Activated naive CD8-positive, alpha-beta T cell treated with anti-CD3 and anti-CD28 coated beads for 36 hours (primary cell): ENCODE measurements at places on chromosomes 16 and 17. TPM values are rescaled to one million over a fixed set of nuclear protein-coding genes. Genes with fewer than 3 reads are reported as not detected.

DNA sequence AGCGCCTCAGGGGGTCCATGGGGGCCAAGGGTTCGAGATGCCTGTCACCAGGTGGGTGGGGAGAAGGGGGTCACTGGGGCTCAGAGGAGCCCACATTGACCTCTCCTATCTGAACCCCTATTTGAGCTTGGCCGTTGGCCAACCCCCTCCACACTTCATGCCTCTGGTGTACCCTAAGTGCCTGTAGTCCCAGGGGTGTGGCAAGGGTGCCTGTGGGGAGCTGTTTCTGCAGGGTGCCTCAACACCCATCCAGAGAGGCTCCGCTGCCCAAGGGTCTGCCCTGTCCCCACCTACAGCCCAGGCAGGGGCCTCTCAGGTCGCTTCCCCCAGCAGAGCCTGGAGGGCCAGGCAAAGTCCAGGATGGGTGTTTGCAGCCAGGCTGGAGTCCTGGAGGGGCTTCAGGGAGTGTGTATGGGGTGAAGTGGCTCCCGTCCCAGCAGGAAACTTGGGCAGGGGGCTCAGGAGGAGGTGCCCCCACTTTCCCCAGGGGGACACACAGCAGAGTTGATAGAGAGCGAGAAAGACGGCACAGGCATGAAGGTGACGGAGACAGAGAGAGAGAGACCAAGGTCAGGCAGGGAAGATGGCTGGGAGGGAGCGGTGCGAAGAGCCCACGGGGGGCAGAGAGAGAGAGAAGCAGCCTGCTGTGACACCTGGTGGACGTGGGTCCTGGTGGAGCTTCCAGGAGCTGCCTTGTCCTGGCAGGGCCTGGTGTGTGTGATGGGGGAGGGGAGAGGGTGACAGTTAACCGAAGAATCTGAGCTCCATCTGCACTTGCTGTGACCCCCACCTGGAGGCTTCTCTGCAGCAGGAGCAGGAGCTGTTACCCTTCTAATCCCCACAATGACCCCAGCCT is at the start of gene SEPTIN12:
Gene SEPTIN12 (minus strand): TSS at position 719 of the 856 bp plus-strand sequence. CDS start 700 bp downstream, at position 19.
- no peak for DNase-seq

PRAC1 gene
- not detected for total RNA-seq

EVI2B gene
- 16.5 TPM for total RNA-seq

DNA sequence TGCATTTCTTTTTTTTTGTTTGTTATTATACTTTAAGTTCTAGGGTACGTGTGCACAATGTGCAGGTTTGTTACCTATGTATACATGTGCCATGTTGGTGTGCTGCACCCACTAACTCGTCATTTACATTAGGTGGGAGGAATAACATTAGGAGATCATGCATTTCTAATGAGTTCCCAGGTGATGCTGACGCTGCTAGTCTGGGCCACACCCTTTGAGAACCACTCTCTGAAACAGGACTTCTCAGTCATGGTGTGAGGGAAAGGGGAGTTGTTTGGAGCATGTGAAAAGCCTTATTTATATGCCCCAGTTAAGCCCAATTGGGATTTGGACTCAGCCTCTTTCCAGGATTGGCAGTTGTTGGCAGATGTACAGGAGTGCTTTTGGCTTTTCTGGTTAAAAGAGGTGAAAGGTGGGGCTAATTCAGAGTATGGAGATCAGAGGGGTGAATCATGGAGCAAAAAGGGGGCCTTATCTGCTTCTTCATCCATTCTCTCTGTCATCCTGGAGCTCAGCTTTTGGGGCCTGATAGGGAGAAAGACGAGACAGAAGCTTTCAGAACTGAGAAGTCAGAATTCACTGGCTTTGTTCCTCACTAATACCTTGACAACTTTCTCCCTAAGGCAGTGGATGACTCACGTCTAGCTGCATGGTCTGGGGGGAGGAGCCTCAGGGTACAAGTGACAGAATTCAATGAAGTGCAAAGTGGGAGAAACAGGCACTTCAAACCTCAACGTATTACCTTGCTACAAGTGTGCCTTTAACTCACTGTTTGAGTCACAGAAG is 180.0 kb upstream of the CACNG3 start:
- no peak for DNase-seq

KCNJ12 gene
- not detected for total RNA-seq

- no peak for DNase-seq
These were observed 11.8 kb downstream of the HSD11B2 start for GRCh38 chr16:67442581-67443255.

RTN4RL1 gene
- total RNA-seq, result 0.64 TPM

NME1 gene
- total RNA-seq, result 418 TPM

DNA sequence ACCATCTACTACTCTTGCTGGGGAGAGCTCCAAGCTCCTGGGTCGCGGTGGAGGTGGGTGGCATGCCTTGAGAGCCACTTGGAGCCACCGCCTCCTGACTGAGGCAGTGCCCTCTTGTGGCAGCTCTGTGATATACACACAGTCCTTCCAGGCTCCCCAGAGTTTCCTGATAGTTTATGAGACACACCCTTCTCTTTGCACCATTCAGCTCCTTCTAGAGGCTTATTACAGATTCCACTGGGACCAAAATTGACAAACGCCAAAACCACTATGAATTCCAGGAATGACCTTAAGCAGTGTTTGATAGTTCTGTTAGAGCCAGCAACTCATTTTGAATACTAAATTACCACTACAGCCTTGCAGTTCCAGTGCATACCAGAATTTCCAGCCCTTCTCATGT is 170.1 kb upstream of the CDH13 start:
- peak; percentile 37 for DNase-seq

TRPV3 gene
- 0.47 TPM for total RNA-seq

BCL6B gene
- 0.85 TPM for total RNA-seq

GRCh38 chr17:49549691-49550678 is 25.7 kb upstream of the NXPH3 start:
- DNase-seq, result no peak

GRCh38 chr17:73309727-73310596 is 1.8 kb downstream of the CDC42EP4 start:
- no peak for DNase-seq

EPOP gene
- total RNA-seq, result 33.6 TPM

DNA sequence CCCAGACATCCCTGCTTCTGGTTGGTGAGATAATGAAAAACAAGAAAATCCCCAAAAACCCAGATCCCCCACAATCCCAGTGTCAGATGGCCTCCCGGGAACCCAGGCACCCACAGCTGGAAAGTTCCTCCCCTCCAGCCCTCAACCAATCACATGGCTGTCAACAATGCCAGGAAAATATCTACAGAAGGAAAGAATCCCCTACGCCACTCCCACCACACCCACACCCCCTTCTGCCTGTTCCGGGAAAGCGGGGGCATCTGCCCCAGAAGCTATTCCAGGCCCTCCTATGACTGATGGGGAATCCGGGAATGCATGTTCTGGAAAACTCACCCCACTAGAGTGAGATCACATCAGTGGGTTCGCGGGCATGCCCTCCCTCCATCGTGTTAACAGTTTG is 1.8 kb downstream of the TMEM95 start:
- no peak for DNase-seq

LCAT gene
- 11.3 TPM for total RNA-seq

GJD3 gene
- not detected for total RNA-seq

ZP2 gene
- not detected for total RNA-seq

KIF2B gene
- not detected for total RNA-seq

ABAT gene
- 4.1 TPM for total RNA-seq

GRCh38 chr16:21650521-21650920 is 1.9 kb downstream of the IGSF6 start:
- no peak for DNase-seq
